Placental pericyte (primary cell): ENCODE measurements at places on chromosomes 11 and 22. TPM values are rescaled to one million over a fixed set of nuclear protein-coding genes. Genes with fewer than 3 reads are reported as not detected.

The NXPE2 gene
- total RNA-seq = not detected in 2 replicates

The DLG2 gene
- total RNA-seq = 0.44 and 1.1 TPM in 2 replicates

The KRTAP5-8 gene
- not detected in 2 replicates for total RNA-seq

The C11orf87 gene
- total RNA-seq = not detected in 2 replicates

The NCR3LG1 gene
- total RNA-seq = 12.7 and 17.5 TPM in 2 replicates

The HARBI1 gene
- 5.0 and 6.6 TPM in 2 replicates for total RNA-seq

The ABTB2 gene
- total RNA-seq = 12.5 and 15.2 TPM in 2 replicates

The RRP8 gene
- 9.0 and 15.0 TPM in 2 replicates for total RNA-seq

The SCGB1A1 gene
- total RNA-seq = not detected in 2 replicates

The C22orf31 gene
- not detected in 2 replicates for total RNA-seq

The OR51I1 gene
- total RNA-seq = not detected in 2 replicates

The C11orf97 gene
- not detected in 2 replicates for total RNA-seq

The SSTR3 gene
- total RNA-seq = not detected in 2 replicates

The OR6T1 gene
- not detected in 2 replicates for total RNA-seq

The MCHR1 gene
- total RNA-seq = 0.29 and 1.3 TPM in 2 replicates

The BTBD10 gene
- total RNA-seq = 47.1 and 68.0 TPM in 2 replicates

The SLC22A8 gene
- not detected in 2 replicates for total RNA-seq
